Femur (tissue), 1 donor: ENCODE measurements at places on chromosomes 3 and 15.

DNA sequence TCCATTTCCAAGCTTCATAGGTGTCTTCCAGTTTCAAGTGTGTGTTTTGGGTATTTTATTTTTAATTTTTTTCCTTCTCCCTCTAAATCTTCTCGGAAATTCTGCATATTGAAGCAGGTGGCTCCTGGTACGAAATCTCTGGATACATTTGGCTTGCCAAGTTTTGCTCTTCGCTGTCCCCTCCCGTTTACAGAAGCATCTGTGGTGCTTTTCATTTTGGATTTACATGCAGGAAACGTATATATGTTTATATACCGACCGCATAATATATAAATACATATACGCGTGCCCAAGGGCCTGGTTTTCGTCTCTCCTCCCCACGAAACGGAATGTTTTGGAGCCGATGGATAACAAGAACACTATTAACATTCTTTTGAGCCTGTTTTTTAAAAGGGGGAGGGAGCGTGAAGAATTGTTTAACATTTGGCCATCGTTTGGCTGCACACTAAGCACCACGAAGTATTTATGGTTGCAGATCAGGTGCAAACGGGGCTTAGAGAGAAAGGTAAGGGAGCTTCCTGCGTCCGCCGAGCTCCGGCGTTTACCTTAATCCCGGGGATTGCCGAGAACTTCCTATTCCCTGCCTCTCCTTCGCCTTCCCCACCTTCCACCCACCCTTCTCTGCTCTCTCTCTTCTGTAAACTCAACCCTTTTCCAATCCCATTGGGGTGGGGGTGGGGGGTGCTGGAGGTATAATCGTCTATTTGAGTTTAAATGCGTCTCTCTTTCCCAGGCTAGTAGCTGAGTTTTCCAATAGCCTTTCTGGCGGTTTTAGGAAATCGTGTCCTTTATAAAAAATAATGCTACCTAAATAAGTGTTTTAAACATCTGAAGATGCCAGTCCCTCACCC is 1.1 kb upstream of the NLGN1 start:
- no peak for DNase-seq

- no peak for DNase-seq
Observed at GRCh38 chr3:183287301-183287971, 34.4 kb downstream of the B3GNT5 start.

GRCh38 chr3:42804831-42805132 is 492 bp upstream of the HIGD1A start:
- no peak for DNase-seq

DNA sequence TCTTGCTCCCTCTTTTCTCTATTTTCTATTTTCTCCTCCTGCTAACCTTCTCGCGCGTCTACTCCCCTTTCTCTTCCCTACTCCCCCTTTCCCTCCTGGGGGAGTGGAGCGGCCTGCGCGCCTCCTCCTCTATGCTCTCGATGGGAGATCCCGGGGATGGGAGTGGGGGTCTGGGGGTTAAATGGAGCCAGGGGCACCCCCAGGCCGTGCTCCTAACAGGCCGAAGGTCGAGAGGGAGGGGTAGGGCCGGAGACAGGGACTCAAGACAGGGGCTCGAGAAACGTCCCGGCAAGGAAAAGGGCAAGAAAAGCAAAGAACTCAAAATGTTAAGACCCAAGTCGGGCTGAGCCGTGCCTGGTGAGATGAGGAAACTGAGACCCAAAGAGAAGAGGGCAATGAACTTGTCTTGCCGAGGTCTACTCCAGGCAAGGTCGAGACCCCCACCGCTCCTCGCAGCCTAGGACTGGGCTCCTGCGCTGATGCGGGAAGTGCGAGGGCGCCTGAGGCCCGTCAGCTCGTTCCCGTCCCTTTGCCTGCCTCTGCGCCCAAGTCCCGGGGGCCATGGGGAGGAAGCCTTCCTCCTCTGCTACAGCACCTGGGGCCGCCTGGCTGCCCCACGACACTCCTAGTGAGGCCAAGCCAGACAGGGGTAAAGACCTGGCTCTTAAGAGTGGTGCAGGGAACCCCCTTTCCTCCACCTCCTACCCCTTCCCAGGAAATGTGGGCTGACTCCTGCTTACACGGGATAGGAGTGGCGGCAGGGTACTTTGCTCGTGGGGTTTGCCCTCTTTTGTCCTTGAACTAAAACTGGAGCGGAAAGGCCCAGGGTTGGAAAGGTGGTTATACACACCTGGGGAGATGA is 770 bp upstream of the MEGF11 start:
- no peak for DNase-seq

DNA sequence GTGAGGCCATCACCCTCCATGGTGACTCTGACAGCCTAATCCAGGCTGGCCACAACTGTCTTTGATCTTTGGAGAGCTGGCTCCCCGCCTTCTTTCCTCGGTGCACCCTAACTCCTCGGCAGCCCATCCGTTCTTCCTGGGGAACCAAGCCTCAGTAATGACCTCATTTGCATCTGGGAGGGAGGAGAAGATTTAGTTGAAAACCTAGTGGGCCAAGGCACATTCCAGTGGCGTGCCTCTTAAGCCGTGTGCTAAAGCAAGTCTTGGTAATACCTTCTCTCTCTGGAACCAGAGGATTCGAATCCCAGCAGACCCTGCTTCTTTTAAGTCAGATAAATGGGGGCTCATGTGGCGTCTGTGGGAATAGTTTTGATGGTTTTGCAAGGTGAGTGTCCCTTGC is 233.1 kb downstream of the EBLN2 start:
- DNase-seq: no peak

DNA sequence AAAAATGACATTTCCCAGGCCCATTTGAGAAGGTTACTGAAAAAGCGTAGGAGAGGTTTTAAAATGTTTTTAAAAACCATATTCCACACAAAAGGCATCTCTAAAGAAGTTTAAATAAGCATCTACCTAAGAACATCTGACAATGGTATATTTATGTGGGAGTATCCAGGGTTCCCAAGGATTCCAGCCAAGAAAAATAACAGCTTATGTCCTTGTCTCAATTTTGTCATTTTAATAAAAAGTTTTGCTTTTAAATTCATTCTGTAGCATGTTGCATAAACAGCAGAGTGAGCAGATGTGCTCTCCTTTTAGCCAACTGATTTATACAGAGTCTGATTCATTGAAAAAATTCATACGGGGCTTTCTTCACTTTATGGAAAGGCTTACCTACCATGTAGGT is 129.9 kb downstream of the LRRC3B start:
- DNase-seq: no peak

GRCh38 chr3:13379201-13379830 is 40.8 kb downstream of the NUP210 start:
- peak; percentile 67 for DNase-seq

DNA sequence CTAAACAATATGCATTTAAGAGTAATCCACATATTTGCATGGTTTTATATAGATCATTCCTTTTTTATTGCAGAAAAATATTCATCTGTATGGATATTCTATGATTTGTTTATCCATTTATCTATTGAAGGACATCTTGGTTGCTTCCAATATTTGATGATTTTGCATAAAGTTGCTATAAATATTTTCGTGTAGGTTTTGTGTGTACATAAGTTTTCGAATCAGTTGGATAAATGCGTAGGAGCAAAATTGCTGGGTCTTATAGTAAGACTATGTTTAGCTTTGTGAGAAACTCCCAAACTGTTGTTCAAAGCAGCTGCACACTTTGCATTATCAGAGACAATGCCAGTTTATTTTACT is 971.2 kb downstream of the DIPK2A start:
- no peak for DNase-seq

GRCh38 chr3:46935989-46936558 is 40.5 kb downstream of the CCDC12 start:
- DNase-seq: no peak

GRCh38 chr3:197953881-197954280 is 3.9 kb downstream of the RPL35A start:
- no peak for DNase-seq

DNA sequence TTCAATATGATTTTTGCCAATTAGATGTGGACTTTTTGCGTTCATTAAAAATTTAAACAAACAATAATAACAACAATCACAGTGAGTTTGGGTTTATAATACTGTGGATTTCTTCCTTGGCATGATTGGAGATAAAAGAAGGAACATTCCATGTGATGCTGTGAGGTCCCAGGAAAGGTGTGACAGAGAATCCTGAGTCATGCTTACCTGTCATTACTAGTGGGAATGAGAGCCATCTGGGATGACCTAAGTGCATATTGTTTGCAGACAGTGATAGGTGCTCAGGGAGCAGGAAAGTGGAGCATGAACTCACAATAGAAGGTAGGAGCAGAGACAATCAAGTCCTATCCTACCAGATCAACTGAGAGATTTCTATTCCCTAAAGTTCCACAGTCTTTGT is 766.5 kb upstream of the CFAP20DC start:
- DNase-seq: no peak

DNA sequence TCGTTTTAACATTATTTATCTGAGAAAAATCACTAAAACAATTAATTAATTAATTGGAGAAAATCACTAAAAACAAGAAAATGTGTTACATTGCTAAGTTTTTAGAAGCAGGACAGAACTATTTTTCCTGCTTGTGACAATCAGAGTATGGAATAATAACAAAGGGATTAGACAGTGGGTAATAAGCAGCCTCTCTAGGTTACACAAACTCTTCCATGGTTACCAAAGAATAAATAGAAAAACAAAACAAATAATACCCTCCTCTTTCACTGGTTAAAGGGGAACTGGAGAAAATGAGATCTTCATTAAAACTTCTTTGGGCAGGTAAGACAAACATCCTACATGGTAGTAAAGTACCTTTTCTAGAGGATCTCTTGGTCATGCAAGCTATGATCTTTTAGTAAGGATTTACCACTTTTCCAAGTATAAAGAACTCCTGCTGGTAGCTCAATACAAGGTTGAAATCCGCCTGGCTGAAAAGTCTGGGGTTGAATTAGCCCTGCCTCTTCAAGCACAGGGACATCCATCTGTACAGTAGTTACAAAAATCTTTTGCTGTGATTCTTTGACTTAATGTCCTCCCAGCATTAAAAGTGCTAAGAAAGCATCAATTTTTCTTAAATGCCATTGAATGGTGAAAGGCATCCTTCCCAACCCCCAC is 2.5 kb upstream of the PLCH1 start:
- no peak for DNase-seq

DNA sequence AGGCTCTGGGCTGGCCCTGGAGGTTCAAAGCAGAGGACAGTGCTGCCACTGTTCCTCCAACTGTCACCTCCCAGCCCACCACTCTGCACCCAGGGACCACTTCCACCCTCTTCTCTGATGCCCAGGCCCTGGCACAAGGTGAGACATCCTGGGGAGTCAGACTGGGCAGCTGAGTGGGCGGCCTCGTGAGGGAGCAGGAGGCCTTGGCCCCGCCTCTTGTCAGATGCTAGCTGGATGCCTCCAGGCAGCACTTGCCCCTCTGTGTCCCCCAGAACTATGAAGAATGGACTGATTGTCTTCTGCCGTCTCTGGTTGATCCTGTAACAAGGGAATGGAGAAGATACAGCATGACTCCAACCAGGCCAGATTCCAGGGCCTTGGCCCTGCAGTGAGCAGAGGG is 191.0 kb upstream of the LINGO1 start:
- no peak for DNase-seq

DNA sequence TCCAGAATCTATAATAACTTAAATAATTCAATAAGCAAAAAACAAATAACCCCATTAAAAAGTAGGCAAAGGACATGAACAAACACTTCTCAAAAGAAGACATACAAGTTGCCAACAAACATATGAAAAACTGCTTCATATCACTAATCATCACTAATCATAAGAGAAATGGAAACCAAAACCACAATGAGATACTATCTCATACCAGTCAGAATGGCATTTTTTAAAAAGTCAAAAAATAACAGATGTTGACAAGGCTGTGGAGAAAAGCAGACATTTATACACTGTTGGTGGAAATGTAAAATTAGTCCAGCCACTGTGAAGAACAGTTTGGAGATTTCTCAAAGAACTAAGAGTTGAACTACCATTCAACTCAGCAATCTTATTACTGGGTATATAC is 19.5 kb upstream of the ZMAT3 start:
- no peak for DNase-seq

DNA sequence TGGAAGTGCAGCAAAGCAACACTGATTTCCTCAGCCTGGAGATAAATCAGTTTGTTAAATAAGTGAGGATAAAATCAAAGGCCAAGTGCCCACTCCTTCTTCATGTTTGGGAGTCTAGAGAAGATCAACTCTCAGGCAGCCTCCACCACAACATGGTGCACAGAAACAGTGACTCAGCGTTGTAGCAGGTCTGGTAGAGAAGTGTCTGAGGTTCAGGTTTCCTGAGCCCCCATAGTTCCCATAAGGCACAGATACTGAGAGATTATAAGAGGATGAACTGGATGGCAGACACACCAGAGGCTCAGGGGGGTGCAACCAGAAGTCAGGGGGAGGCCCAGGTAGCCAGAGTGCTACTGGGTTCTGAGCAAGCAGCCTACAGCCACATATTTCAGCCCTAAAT is 166.7 kb downstream of the FRMD5 start:
- DNase-seq: no peak

GRCh38 chr3:25043177-25043576 is 384.9 kb upstream of the RARB start:
- DNase-seq: no peak

- no peak for DNase-seq
Observed at GRCh38 chr3:10777627-10778026, 38.4 kb upstream of the SLC6A11 start.

- peak; percentile 40 for DNase-seq
Observed at GRCh38 chr3:193831495-193832455, 238.8 kb downstream of the OPA1 start.

- DNase-seq: no peak
Observed at GRCh38 chr15:30882849-30883433, 20.8 kb upstream of the FAN1 start.

DNA sequence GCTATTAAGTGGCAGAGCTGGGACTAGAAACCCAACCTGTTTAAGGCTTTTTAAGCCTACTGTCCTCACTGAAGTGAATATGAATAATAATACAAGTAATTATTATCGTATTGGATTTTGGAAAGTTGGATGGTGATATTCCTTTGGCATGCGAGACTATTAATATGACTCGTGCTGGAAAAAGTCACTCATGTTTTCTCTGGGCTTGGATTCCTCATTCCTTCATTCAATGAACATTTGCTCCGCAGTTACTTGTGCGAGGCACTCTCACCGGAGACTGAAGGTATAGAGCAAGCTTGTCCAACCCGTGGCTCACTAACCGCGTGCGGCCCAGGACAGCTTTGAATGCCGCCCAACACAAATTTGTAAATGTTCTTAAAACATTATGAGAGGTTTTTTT is 694 bp downstream of the PLAAT1 start:
- DNase-seq: peak; percentile 21

GRCh38 chr3:66395635-66396034 is 105.2 kb downstream of the LRIG1 start:
- no peak for DNase-seq

GRCh38 chr15:43378601-43379000 is 7.7 kb downstream of the TUBGCP4 start:
- no peak for DNase-seq

- no peak for DNase-seq
Observed at GRCh38 chr3:96622878-96623277, 191.5 kb upstream of the EPHA6 start.

DNA sequence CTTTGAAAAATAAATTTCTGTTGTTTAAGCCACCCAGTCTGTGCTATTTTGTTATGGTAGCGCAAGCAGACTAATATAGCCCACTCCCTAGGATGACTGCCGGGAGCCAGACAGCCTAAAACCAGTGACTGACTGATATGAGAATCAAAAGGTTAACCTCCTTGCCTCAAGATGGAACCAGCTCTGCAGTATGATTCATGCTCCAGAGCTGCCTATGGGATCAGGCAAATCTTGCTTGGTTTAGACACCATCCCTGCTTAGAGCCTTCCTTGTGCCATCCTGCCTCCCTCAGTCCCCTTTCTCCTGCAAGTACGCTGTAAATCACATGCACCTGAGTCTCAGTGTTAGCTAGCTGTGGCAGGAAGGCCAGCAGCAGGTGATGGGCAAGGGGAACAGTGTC is 39.3 kb downstream of the TRANK1 start:
- no peak for DNase-seq
